Astrocyte (in vitro differentiated cells and primary cell): ENCODE measurements at places on chromosomes 1 and 21. TPM values are rescaled to one million over a fixed set of nuclear protein-coding genes. Genes with fewer than 3 reads are reported as not detected.

S100A7A gene
- total RNA-seq: not detected in 2 replicates

MSH4 gene
- 0.34 and 0.43 TPM in 2 replicates for total RNA-seq

BSND gene
- not detected in 2 replicates for total RNA-seq

IL10 gene
- not detected in 2 replicates for total RNA-seq

CLIC6 gene
- total RNA-seq: 0.22 and 0.30 TPM in 2 replicates

FMO2 gene
- total RNA-seq: not detected in 2 replicates

GRCh38 chr21:43369124-43369523, 57.8 kb downstream of the SIK1 start:
- no peak overlapping the region for H3K4me3 ChIP-seq
- peaks cover 11% of the 10 kb centered on the region for H3K4me1 ChIP-seq
- peak; percentile 35 for DNase-seq
- H3K27me3 ChIP-seq: peaks cover 3% of the 10 kb centered on the region

DNA sequence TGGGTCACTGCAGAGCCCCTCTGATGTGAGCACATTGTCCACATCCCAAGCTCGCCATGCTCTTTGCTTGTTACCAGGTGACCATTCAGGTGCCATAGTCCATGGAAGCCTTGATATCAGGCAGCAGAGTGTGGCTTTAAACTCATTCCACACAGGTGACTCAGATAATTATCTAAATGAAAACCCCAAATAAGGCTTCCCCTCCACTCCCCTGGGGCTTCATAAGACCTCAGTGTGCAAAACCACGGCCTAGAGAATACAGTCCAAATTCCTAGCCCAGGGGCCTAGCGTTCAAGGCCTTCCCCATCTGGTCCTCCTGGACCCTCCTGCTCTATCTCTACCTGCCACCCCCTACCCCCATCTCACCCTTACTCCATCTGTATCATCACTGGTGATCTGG, 97.1 kb downstream of the ARHGEF10L start:
- H3K4me3 ChIP-seq: no peak overlapping the region
- H3K27ac ChIP-seq: no peak overlapping the region
- H3K4me1 ChIP-seq: peaks cover 21% of the 10 kb centered on the region
- peaks cover 8% of the 10 kb centered on the region for H3K36me3 ChIP-seq
- DNase-seq: peak; percentile 31

GRCh38 chr1:243420946-243421685, 165.3 kb downstream of the SDCCAG8 start:
- no peaks in the 10 kb centered on the region for H3K27me3 ChIP-seq
- peak; percentile 33 for DNase-seq
- peak overlapping the region; percentile 61 for H3K4me3 ChIP-seq
- peaks cover 11% of the 10 kb centered on the region for H3K36me3 ChIP-seq
- H3K27ac ChIP-seq: peak overlapping the region; percentile 83

GRCh38 chr1:2611031-2611501, 21.8 kb downstream of the MMEL1 start:
- no peak for DNase-seq
- peaks cover 7% of the 10 kb centered on the region for H3K27me3 ChIP-seq
- H3K36me3 ChIP-seq: no peaks in the 10 kb centered on the region

DNA sequence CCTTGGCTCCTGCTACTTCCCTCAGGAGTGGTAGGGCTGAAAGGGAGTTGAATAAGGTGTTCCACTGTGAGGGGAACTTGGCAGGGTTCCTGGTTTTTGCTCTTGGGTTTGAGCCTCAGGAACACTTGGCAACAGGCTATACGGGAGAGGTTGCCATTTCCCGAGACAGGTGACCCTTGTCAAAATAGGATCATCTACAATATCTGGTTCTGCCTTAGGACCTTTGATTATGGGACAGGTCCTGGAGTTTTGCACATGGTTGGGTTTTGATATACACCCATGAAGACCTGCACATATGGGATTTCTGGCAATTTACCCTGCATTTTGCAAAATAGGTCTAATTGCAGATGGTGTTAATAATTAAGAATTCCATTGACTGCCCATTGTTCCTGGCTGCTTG, 31.1 kb downstream of the YY1AP1 start:
- H3K4me1 ChIP-seq: no peaks in the 10 kb centered on the region
- H3K4me3 ChIP-seq: no peak overlapping the region
- H3K27ac ChIP-seq: no peak overlapping the region

GRCh38 chr21:44006017-44006619, 6.0 kb upstream of the TRAPPC10 start:
- H3K27me3 ChIP-seq: no peaks in the 10 kb centered on the region
- no peaks in the 10 kb centered on the region for H3K36me3 ChIP-seq
- no peak overlapping the region for H3K4me3 ChIP-seq
- peaks cover 27% of the 10 kb centered on the region for H3K4me1 ChIP-seq
- DNase-seq: peak; percentile 96
- H3K27ac ChIP-seq: peak overlapping the region; percentile 88

- H3K4me3 ChIP-seq: no peak overlapping the region
- no peaks in the 10 kb centered on the region for H3K36me3 ChIP-seq
- H3K4me1 ChIP-seq: no peaks in the 10 kb centered on the region
- DNase-seq: no peak
- H3K27me3 ChIP-seq: no peaks in the 10 kb centered on the region
- no peak overlapping the region for H3K27ac ChIP-seq
Measured at GRCh38 chr1:111802110-111802509, 46.4 kb downstream of the DDX20 start.

- no peak overlapping the region for H3K4me3 ChIP-seq
- peak; percentile 8 for DNase-seq
- no peaks in the 10 kb centered on the region for H3K4me1 ChIP-seq
- no peaks in the 10 kb centered on the region for H3K27me3 ChIP-seq
- H3K36me3 ChIP-seq: no peaks in the 10 kb centered on the region
Measured at GRCh38 chr1:98133131-98133530, 212.3 kb upstream of the DPYD start.

GRCh38 chr1:201083741-201084140, 28.5 kb downstream of the CACNA1S start:
- no peaks in the 10 kb centered on the region for H3K4me1 ChIP-seq
- H3K4me3 ChIP-seq: no peak overlapping the region
- DNase-seq: no peak
- H3K27ac ChIP-seq: no peak overlapping the region
- H3K36me3 ChIP-seq: no peaks in the 10 kb centered on the region

- H3K27me3 ChIP-seq: no peaks in the 10 kb centered on the region
- H3K4me3 ChIP-seq: no peak overlapping the region
- H3K36me3 ChIP-seq: no peaks in the 10 kb centered on the region
- no peaks in the 10 kb centered on the region for H3K4me1 ChIP-seq
- DNase-seq: no peak
Measured at GRCh38 chr21:30831194-30831765, 1.7 kb upstream of the KRTAP7-1 start.
